ENCODE measurements at places on chromosomes 7 and 10. TPM values are rescaled to one million over a fixed set of nuclear protein-coding genes. Genes with fewer than 3 reads are reported as not detected.

Gene DNAH11
- 53.6 TPM for total RNA-seq

Gene MEIG1
- 1.2 TPM for total RNA-seq

Gene NUTM2E
- not detected for total RNA-seq

Gene MYO3A
- total RNA-seq = not detected

Gene PEX1
- total RNA-seq = 11.1 TPM

Gene IMMP2L
- total RNA-seq = 4.0 TPM

Gene HMX3
- total RNA-seq = 0.45 TPM

Gene CYP3A7
- not detected for total RNA-seq

Gene FXYD4
- total RNA-seq = not detected

Gene SEC31B
- total RNA-seq = 0.31 TPM

Gene MBL2
- total RNA-seq = not detected

Gene NOM1
- total RNA-seq = 6.9 TPM

Gene TIAL1
- 37.9 TPM for total RNA-seq

Gene GRB10
- 47.3 TPM for total RNA-seq

Gene ZMIZ1
- 13.5 TPM for total RNA-seq

Gene NUTM2B
- 0.84 TPM for total RNA-seq

Gene PLEKHS1
- total RNA-seq = 0.80 TPM

Gene STEAP1B
- 1.1 TPM for total RNA-seq

Gene LHFPL3
- 0.43 TPM for total RNA-seq

Gene CPA4
- total RNA-seq = 22.7 TPM

Gene WIPF3
- total RNA-seq = not detected

Gene SYT15
- 0.17 TPM for total RNA-seq

Gene MNX1
- 0.29 TPM for total RNA-seq

Gene DLX5
- total RNA-seq = 0.51 TPM

Gene IFIT2
- 4.0 TPM for total RNA-seq

Gene EVX1
- total RNA-seq = not detected

Gene MTERF1
- 18.5 TPM for total RNA-seq

Gene RPEL1
- total RNA-seq = 0.08 TPM

Gene NDUFA5
- 108 TPM for total RNA-seq

Gene XRCC2
- total RNA-seq = 6.8 TPM

Gene IFIT1B
- total RNA-seq = 0.12 TPM

Gene SEMA3E
- total RNA-seq = 9.4 TPM

Gene FMC1
- total RNA-seq = 21.0 TPM

Gene GPR15LG
- not detected for total RNA-seq

Gene SRI
- 307 TPM for total RNA-seq

Gene TFR2
- total RNA-seq = not detected

Gene FGFR2
- 3.7 TPM for total RNA-seq

Gene IQUB
- 0.08 TPM for total RNA-seq
